ENCODE measurements at places on chromosomes 11 and 22.

GRCh38 chr22:20418211-20418788, 19.3 kb downstream of the SCARF2 start:
- peak; percentile 83 for DNase-seq

GRCh38 chr11:83568516-83568915, 282.3 kb upstream of the CCDC90B start:
- no peak for DNase-seq

DNA sequence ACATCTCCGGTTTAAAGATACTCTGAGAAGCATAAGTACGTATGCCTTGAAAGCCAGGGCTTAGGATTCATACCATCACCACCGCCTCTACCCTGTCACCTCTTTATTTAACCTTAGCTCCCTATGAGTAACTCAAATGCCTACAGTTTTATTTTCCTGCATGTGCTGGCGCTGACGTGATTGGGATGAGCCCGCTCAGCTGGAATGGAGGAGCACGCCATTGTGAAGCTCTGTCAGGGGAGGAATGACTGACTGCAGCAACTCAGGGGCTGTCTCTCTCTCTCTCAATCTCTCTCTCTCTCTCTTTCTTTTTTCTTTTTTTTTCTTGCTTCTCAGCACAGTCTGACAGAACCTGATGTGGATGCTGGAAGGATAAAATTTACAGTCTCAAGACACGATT, 12.4 kb downstream of the CAVIN3 start:
- DNase-seq, result no peak

DNA sequence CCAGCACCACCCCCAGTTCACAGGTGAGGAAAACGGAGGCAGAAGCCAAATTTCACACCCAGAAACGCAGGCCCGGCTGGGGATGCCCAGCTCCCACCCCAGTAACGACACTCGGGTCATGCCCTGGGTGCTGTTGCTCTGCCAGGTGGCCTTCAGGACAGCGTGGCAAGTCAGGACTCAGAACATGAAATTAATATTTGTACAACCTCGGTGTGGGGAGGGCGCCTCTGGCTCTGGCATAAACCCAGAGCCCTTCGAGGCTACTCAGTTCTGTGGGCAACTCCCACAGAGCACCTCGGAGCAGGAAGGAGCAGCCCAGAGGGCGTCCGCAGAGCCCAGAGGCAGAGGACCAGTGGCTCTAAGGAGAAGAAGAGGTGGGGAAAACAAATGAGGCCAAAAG, 71.6 kb downstream of the CELSR1 start:
- DNase-seq, result no peak

GRCh38 chr11:27452147-27452546, 20.4 kb downstream of the LGR4 start:
- no peak for DNase-seq

- DNase-seq, result no peak
Measured at GRCh38 chr22:35830305-35830704, 112.6 kb downstream of the APOL5 start.

DNA sequence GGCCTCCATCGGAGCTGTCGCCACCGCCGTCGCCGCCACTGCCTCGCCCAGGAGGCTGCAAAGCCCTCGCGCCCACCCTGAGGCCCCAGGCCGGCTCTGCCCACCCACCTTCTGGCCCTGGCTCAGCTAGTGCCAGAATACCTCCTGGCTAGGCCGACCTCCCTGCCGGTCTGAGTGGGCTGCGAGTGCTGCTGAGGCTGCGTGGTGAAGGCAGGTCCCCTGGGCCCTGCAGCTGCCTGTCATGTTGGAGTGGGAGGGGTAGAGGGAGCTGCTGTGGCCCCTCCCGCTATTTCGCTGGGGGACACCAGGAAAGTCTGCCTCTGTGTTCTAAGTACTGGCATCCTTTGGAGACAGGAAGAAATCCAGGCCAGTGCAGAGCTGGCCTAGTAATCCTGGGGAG, 34.2 kb downstream of the LRRC10B start:
- DNase-seq, result no peak

DNA sequence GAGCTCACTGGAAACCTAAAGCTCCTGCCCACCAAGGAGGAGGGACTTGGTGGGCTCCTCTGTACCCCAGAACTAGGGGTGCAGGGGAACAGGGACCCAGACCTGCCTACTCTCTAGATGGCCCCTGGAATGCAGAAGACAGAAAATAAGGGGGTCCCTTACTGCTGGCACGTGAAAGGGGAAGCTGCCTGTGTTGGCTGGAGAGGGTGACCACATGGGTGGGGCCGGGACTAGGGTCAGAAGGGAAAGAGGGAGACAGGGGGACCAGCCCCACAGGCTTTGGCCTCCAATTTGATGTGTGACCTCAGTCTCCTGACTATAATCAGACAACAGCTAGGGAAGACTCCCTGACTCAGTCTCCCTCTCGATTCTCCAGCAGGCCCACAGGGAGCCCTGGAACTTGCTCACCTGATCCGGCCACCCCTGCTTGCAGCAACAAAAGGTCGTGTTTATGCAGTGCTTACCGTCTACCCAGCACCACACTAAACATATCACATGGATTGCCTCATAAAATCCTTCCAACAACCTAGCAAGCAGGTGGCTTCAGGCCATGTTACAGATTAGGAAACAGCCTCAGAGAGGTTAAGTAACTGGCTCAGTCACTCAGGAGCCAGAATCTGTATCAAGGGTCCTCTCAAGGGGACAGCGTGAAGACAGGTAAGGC, 10.2 kb downstream of the ARAP1 start:
- DNase-seq, result no peak

- DNase-seq, result no peak
Measured at GRCh38 chr11:134532131-134532920, 120.3 kb upstream of the B3GAT1 start.

- DNase-seq, result no peak
Measured at GRCh38 chr11:46286789-46287188, 9.3 kb downstream of the CREB3L1 start.

GRCh38 chr11:116279511-116279910, 493.3 kb downstream of the BUD13 start:
- DNase-seq, result no peak

DNA sequence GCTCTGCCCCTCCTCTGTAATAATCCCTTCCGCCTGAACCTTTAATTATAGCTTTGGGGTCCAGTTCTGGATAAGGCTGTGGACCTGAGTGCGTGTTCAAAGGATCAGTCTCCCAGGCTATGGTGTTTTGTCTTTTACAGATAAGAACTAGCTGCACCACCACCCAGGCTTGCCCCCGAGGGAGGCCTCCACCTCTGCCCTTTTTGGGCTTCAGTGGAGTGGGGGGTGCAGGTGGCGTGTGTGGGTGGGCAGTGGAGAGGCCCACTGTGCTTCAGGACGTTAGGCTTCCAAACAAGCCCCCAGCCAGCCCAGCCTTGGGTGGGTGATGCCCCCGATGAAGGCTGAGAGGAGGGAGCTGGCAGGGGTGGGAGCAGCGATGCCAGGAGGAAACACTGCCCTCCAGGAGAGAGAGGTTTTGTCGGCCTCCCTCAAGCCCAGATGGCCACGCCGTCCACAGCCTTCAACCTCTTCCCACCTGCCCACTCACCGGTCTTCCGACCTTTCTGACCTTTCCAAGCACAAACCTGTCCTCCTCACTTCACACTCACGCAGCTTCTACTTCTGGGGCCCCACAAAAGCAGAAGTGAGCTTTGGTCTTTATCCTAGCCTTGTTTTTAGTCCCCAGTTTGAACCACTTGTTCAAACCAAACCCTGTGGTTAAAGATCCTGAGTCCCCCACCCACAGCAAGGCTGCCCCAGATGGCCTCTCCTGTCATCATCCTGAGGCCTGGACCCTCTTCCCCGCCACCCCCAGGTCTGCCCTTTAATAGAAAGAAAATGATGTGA, 20.4 kb downstream of the PSMD13 start:
- no peak for DNase-seq
